Left renal pelvis (tissue), 4 donors: ENCODE measurements at places on chromosomes 16 and 17.

GRCh38 chr16:11413907-11414595 is 68.8 kb downstream of the RMI2 start:
- no peak for DNase-seq

DNA sequence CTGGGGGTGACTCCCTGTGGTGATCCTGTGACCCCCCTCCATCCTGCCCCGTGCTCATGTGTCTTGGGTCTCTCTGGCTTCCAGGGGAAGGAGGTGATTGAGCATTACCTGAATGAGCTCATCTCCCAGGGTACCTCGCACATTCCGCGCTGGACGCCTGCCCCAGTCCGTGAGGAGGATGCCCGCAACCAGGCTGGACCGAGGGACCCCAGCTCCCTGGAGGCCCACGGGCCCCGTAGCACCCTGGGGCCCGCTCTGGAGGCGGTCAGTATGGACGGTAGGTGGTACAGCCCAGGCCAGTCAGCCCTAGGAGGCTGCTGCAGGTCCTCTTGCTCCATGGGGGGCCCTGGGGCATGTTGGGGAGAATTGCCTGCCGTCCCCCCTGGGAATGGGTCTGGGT is 33.6 kb downstream of the SEC14L5 start:
- DNase-seq, result no peak

DNA sequence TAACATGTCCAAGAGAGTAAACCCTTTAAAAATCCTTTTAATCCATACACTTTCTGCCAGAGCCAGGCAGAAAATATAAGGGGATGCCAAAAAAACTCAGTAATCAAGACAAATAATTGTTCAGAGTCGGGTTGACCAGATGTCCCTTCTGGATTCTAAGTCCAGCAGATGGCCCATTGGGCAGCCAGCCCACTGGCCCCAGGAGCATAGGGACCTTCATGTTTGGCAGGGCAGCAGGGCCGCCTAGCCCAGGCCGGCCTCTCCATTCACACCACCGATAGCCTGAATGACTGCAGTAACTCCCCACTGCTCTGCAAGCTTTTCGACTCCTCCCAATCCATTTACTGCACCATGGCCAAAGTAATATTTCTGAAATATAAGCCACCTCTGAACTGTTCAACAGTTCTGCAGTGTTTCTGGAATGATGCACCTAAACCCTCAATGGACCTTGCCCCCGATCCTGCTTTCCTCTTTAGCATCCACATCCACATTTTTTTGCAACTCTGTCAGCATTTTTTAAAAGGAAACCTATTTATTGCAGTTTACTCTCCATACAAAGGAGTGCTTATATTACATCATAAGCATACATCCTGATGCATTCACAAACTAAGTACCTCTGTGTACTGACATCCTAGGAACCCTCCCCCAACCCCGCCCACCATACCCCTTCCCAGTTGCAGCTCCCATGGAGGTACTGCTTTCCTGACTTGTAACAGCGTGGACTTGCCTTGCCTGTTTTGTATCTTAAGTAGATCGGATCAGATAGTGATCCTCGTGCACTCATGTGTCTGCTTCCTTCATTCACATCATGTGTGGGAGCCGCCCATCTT is 46.4 kb downstream of the LDHD start:
- DNase-seq, result no peak

DNA sequence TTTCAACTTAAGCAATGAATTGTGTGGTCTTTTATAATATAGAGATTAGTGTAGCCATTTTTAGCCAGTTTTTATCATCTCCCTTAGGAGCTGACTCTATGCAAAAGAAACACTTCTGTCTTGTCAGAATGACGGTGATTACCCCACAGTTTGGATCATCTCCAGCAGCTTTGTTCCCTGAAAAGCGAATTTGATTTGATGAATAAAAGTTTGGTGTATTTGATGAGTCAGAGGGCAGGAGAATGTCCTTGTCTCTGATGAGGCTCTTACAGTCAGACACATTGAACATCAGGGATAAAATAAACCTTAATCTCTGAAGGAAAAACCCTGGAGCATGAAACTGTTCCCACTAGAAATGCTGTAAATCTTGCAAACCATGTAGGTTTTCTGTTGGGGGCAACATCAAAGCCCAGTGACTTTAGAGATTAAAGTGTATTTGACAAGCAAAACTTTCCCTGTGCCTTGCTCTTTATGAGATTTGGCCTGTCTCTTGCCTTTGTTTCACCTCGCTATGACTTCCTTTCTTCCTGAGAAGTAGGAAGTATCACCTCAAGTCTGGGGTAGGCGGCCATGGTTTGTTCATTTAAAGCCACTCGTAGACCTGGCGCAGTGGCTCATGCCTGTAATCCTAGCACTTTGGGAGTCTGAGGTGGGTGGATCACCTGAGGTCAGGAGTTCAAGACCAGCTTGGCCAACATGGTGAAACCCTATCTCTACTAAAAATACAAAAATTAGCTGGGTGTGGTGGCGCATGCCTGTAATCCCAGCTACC is 209.3 kb downstream of the FTO start:
- DNase-seq, result no peak

GRCh38 chr17:11825572-11826209 is 171.6 kb downstream of the ZNF18 start:
- DNase-seq, result no peak

GRCh38 chr16:76970745-76971099 is 220.3 kb upstream of the MON1B start:
- no peak for DNase-seq

GRCh38 chr16:49468611-49469310 is 95.2 kb downstream of the C16orf78 start:
- no peak for DNase-seq

GRCh38 chr16:49075709-49076108 is 205.9 kb downstream of the CBLN1 start:
- no peak for DNase-seq

- DNase-seq, result no peak
Observed at GRCh38 chr16:83682868-83683235, 124.9 kb upstream of the HSBP1 start.

DNA sequence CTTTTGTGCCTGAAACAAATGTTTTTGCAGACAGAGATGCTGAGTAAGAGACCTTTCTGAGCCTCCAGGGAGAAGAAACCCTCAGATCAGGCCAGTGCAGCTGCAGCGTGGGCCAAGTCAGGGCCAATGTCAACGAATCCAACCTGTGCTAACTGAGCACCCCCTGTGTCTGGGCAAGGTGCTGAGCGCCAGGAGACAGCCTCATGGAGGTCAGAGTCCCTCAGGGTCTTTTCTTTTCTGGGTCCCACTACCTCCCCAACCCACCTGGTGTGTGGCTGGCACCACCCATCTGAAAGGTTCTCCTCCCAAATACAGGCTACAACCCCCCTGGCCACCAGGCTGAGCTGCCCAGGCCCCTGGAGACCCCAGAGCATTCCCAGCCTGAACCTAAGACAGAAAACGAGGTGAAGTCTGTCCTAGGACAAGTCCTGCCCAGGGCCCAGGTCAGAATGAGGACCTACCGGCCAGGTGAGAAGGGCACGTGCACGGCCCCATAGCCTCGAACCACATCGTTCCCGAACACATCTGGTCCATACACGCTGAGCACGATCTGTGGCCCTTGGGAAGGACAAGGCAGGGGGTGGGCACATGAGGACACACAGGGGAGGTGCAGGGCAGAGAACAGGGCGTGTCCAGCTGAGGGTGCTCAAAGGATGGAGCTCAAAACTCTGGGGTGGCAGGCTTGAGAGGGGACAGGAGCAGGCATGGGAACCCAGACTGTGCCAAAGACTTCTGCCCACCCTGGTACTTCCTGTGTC is 15.0 kb downstream of the B9D1 start:
- no peak for DNase-seq

- no peak for DNase-seq
Observed at GRCh38 chr17:65271296-65271695, 134.1 kb downstream of the RGS9 start.

DNA sequence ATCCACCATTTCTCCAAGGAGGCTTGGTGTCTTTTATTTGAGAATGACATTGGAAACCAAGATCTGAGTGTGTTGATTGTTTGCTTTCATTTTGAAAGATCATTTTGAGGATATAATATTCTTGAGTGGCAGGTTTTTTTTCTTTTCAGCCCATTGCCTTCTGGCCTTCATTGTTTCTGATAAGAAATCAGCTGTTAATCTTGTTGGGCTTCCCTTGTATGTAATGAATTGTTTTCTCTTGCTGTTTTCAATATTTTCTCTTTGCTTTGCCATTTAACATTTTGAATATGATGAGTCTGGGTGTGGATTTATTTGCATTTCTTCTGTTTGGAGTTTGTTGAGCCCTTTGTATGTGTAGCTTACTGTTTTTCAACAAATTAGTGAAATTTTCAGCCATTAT is 22.0 kb downstream of the PRSS54 start:
- no peak for DNase-seq

DNA sequence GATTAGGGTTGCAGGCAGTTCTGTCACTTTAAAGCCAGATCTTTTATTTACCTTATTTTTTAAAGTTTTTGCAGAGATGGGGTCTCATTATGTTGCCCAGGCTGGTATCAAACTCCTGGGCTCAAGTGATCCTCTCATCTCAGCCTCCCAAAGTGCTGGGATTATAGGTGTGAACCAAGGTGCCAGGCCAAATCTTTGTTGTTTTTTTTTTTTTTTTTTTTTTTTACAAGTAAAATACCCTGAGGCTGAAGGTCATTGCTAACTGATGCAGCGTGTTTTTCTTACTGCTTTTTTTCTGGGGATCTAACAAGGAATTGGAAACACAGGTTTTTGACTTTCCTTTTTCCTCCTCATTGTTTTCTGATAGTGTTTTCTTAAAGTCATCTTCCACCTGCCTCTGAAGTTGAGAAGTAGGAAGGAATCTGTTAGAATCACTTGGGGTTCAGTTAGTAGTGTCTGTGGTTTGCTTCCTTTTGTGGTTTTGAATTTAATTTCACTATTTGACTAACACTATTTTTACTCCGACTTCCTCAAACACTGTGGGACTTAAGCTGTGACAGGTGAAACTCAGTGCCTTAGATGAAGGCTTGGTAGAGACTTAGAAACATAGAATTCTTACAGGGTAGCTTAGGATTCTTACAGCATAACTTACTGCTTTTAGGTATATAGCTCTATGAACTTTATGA is 22.2 kb downstream of the CLTC start:
- DNase-seq, result no peak

DNA sequence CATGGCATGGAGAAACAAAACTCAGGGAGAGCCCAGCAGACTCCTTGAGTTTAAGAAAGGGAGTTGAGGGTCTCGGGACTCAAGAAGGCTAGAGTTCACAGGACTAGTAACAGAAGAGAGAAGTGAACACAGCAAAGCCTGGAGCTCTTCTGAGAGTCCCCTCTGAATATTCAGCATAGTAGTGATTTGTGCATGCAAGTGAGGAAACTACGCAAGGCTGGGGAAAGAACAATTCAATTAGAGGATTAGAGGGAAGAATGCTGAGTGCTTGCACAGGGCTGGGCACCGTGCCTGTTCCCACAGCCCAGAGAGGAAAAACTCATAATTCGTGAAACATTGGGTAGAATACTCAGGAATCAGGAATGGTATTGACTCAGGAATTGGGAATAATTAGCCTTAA is 540.0 kb upstream of the SALL1 start:
- no peak for DNase-seq

DNA sequence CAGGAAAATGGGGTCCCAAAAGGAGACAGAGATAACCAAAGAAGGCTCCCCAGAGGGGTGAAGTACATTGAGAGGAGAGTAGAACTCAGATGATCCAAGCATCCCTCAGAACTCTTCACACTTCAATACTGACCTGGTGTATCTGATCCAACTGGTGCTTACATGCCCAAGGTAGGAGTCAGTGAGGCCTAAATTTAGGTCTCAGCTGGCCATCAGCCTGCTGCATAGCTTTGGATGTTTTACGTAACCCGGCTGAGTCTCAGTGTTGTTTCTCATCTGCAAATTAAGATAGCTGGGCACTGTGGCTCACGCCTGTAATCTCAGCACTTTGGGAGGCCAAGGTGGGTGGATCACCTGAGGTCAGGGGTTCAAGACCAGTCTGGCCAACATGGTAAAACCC is 11.6 kb upstream of the GOSR2 start:
- no peak for DNase-seq

DNA sequence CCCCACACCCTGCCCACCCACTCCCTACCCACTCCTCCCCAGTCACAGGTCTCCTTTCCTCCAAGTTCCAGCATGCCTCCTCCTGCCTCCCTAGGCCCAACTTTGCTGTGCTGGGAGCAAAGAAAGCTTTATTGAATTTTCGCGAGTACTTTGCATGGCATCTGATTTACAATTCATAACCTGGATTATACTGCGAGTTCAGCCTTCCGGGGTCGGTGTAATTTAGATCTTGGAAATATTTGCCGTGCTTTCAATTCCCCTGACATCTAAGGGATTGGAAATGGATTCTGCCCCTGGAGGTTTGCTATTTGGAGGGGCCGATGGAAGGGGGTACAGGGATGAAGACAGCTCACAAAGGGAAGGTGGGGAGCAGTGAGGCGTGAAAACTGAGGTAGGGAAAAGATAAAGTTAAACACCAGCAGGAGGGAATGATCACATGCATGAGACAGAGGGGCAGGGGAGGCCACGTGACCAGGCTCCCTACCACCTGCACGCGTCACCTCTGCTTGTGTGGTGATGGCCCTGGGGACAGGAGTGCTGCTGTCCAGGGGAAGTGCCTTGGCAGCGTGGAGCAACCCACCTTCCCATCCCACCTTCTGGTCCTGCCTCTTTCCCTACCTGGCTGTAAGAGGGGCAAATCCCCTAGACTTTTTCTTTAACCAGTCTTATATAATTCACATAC is 132.3 kb upstream of the RPL38 start:
- DNase-seq, result no peak

GRCh38 chr16:84303023-84303422 is 8.3 kb downstream of the WFDC1 start:
- no peak for DNase-seq

DNA sequence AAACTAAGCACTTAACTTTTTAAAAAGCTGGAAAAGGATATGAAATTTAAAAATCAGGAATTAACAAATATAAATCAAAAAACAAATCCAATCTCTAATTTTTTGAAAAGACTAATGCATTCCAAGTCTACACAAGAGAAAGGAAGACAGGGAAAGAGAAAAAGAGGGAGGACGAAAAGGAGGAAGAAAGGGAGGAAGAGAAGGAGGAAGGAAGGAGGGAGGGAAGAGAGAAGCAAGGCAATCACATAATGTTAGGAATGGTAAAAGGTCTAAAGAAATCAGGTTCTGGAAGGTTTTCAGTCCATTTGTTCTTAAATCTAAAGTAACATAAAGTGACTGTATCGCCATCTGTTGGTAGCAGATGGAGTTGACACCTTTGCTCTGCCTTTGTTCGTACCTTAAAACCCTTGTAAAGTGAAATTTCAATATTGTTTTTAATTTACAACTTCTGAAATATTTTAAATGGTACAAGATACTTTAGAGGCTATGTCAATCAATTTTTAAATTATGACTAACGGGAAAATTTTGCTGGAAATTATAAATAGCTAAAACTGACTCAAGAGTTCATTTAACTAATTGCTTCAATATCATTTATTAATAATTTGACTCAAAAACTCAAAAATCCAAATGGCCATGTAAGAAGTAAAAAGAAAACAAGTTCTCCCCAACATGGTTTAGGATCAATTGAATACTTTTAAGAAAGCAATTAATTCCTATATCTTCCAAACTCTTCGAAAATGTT is 20.4 kb upstream of the CDYL2 start:
- no peak for DNase-seq
